A172 (cell line): ENCODE measurements at places on chromosomes 2 and 18. TPM values are rescaled to one million over a fixed set of nuclear protein-coding genes. Genes with fewer than 3 reads are reported as not detected.

DNA sequence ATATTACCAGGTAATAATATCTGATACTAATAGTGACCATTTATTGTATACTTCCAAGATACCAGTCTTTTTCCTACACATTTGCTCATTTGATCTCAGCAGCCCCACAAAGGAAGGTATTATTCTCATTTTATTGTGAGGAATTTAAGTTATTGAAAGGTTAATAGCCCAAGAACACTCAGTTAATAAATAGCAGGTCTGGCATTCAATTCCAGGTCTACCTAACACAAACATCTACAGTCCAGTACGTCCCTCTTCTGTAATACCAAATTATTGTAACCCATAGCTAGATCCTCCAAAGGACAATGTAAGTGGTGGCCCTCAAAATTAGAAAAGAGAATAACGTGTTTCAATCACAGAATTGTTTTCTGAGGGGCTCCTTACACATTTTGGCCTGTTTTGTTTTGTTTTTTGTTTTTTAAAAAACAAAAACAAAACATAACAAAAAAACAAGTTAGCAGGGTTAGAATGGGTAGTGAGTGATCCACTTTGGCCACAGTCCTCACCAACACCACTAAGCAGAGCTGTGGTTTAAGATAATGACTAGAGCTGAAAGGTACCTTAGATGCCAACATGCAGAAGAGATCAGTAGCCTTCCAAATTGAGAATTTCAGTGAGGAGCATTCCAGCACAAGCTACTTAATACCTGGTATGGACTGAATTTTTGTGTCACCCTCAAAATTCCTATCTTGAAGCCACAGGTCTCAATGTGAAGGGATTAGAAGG, 137.5 kb downstream of the DYM start:
- no peak for DNase-seq

DNA sequence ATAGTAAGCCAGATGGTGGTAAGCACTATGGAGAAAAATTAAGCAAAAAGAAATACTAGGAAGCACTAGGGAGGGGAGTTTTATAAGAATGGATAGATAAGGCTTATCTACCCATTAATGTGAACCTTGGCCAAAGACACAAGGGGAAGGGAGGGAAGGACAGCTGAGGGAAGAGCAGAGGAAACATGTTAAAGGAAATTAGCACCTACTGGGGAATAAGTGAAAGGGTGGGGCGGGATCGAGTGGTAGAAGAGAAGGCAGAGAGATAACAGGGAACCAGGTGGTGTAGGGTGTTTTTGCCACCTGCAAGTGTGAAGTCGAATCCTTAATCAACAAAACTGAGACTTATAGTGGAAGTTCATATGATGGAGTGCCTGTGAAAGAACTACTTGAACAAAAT, 1.7 kb downstream of the UNC80 start:
- DNase-seq: no peak

The OTOS gene
- not detected in 2 replicates for total RNA-seq

DNA sequence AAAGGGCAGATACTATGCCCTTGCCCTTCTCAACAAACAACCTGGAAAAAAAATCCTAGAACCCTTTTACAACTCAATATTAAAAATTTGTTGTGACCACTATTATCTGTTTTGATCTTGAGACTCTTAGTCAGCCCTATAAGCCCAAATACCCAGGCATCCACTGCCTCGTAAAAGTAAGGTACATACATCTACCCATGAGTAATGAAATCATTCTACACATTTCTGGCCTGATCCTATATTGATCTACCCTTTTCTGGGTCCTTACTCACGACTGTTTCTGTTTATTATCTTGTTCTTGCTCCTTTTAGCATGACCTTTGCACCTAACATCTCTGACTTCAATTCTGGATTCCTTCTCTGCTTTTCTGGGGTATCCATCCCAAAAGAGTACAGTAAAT, 56.8 kb downstream of the SCG2 start:
- no peak for DNase-seq

DNA sequence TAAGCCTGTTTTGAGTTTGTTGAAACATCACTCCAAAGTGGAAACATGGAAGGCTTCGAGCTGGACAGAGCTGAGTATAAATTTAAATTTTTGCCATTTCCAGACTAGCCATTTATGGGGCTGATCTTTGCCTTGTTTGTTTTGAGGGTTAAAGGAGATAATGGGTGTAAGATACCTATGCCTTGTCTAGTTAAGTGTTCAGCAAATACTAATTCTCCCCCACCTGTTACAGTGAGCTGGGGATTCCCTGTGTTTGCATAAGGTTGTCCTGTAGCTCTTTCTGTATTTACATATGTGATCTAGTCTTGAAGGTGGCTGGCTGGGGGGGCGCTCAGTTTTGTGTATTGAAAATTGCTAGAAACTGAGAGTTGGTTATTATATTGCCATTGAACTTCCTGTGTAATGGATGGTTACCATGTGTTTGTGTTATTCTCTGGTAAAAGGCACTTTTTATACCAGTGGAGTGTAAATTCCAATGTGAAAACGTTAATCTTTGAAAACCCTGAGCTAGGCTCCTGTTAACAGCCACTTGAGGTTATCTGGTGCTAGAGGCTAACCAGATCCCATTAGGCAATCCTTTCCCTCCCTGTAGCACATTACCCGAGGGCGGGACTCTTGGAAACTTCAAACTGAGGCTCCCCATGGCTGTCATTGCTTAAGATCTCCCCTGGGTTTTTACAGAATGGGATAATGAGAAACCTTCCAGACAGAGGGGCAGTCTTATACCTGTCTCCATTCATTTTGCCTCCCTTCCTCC, 26.7 kb downstream of the TANC1 start:
- DNase-seq: no peak

DNA sequence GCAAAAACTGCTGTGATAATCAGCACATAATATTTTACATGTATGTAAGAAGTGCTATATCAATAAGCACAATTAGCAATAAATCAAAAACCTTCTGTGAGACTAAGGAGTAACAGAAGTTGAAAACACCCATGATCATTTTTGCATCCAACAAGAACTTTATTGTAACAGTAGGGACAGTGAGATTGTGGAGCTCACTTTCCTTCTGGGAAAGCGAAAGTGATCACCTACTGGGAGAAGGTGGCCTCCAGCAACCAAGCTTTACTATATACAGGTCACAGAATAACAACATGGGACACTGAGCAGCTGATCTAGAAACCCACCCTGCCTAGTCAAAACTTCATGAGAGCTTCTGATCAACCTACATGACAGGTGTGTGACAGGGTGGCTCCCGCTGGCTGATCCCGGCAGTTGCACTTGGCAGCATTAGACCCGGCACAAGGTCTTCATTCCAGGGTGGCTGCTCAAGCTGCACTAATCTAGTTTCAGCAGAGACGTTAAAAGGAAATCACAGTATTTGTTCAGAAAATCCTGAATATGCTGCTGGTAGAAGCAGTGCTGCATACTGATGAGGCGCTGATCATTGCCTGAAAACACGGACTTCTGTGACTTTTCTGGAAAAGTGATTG, 63.5 kb upstream of the ARL5A start:
- DNase-seq: peak; percentile 17

DNA sequence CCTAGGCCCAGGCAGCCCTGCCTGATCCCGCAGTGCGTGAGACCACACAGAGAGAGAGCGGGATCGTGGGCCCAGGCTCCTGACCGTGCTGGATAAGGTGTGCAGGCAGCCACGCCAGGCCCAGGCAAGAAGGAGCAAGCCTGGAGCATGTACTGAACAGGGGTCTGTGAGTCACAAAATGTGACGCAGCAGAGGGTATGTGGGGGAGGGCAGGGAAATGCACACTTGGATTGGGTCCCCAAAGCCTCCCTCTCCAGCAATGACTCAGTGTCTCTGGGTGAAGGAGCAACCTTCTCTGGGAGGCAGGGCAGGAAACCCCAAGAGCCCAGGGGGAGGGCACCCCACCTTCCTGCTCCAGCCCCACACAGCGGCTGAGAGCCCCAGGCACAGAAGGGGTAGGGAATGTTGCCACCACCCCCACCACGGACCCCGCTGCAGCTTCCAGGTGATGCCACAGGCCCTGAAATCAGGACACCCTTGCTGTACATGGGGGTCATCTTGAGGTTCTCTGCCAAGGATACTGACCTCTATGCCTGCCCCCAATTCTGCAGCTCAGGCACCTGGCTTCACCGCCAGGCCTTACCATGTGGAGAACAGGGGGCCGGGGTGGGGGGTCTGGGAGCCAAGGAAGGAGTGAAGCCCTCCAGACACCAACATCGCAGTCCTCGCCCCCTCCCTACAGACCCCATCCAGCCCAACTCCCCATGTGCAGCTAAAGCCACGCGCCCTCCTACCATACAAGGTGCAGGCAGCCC, 1.3 kb upstream of the GPC1 start:
- DNase-seq: peak; percentile 99

The PLB1 gene
- 0.65 and 1.0 TPM in 2 replicates for total RNA-seq

- DNase-seq: no peak
Measured at GRCh38 chr2:11490194-11490593, 24.2 kb upstream of the E2F6 start.

- DNase-seq: peak; percentile 17
Measured at GRCh38 chr2:59184276-59185020, 943.3 kb upstream of the FANCL start.

DNA sequence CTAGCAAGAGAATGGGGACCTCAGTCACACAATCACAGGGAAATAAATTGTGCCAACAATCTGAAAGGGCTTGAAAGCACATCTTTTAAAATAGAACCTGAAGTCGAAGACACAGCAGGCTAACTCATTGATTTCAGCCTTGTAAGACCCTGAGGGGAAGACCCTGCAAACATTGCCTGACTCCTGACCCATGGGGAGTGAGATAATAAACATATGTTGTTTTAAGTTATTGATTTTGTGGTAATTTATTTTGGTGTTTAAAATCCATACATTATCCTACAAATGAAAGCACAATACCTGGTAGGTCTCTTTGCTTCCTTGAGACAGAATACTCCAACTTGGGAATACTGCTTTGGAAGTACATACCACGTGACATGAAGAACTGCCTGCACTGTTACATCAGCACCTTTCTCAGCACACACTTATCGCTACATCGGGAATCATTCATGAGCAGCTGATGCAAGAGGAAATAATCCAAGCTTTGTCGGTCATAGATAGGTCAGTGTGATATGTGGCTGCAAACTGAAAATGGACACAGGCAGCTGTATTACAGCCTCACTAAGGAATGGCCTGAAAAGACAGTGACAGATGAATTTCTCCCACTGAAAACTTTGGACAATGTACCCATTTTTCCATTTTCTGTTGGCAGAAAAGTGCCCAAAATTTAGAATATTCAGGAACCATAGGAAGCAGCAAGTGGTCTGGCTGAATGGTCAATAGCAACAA, 494.5 kb upstream of the MAP2 start:
- peak; percentile 56 for DNase-seq

GRCh38 chr2:112829961-112830681, 6.5 kb downstream of the IL1B start:
- no peak for DNase-seq

- no peak for DNase-seq
Measured at GRCh38 chr2:119338826-119339561, 27.6 kb downstream of the C2orf76 start.
